ENCODE measurements at places on chromosomes 1 and 21. TPM values are rescaled to one million over a fixed set of nuclear protein-coding genes. Genes with fewer than 3 reads are reported as not detected.

Gene NTNG1
- total RNA-seq, result 16.8 TPM

Gene RAB42
- total RNA-seq, result 3.0 TPM

Gene OR10Z1
- total RNA-seq, result not detected

Gene FAM167B
- total RNA-seq, result 0.54 TPM

Gene TBCE
- 39.1 TPM for total RNA-seq

Data from cerebellum (tissue), 4 donors.